ENCODE measurements at places on chromosomes 12 and 14.

- no peak for DNase-seq
Measured at GRCh38 chr12:113050795-113051194, 5.7 kb upstream of the DTX1 start.

GRCh38 chr14:68542346-68542745 is 250.5 kb downstream of the ZFP36L1 start:
- no peak for DNase-seq

- no peak for DNase-seq
Measured at GRCh38 chr12:185576-185955, 28.4 kb downstream of the SLC6A12 start.

- DNase-seq, result no peak
Measured at GRCh38 chr14:95577870-95578269, 43.0 kb downstream of the GLRX5 start.

DNA sequence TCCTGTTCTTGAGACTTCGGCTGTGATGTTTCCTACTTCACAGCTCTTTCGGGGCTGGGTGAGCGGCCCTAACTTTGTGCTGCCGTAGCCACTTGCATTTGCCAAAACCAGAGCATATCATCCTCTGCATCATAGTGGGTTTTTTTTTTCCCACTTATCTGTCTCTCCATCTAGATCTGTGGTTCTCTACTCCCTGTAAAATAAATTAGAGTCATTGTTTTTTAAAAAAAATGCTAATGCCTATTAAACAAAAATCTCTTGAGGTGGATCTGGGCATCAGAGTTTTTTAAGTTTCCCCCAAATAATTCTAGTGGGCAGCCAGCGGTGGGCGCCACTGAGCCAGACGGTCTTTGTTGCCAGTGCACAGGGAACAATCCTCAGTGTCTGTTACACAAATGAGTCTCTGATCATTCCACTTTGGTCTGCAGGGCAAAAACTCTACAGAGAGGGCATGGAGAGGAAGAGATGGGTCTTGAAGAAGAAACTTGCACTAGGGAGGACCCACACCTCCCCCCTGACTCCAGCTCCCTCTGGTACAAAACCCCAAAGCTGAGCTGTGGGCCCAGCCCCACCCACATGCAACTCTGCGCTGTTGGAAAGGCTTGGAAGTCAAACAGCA is 62.4 kb upstream of the BCL2L14 start:
- no peak for DNase-seq

- DNase-seq, result no peak
Measured at GRCh38 chr12:55631733-55632132, 5.0 kb upstream of the OR10P1 start.

- DNase-seq, result no peak
Measured at GRCh38 chr12:123319826-123320225, 44.8 kb downstream of the SBNO1 start.

DNA sequence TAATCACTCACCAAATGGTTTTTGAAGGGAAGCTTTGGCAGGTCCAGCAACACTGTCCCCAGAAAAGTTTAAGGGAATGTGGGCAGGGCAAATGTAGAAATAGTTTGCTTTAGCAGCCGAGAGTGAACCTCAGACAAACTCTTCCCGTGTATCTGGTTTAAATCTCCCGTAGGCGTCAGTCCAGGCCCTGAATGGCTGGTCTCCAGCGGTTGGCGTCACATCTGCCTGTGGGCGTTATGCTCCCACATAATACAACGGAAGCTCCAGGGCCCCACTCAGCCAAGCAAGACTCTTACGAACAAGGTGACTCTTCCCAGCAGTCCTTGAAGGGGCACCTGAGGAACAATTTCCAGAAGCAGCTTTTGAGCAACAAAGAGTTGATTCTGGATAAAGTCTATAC is 942 bp downstream of the ZC2HC1C start:
- no peak for DNase-seq

DNA sequence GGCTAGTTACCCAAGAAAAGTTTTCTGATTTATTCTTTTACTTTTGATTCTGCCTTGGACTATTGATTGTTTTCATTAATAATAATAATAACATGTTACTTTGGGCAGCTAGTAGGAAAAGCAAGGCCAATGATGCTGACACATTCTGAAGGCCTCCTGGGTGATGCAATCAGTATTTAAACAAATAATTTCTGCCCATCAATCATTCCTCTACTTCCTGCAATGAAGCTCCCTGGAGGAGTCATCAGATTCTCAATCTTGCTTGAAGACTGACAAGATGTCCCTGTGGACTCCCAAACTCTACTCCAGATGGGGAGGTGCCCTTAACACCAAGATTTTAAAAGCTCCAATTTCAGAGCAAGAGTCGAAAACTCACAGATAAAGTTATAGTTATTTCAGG is at the start of gene SPX:
Gene SPX, plus strand, starts transcription at position 244 of the 400 bp plus-strand sequence. CDS start 177 bp downstream, outside the sequence.
- no peak for DNase-seq

DNA sequence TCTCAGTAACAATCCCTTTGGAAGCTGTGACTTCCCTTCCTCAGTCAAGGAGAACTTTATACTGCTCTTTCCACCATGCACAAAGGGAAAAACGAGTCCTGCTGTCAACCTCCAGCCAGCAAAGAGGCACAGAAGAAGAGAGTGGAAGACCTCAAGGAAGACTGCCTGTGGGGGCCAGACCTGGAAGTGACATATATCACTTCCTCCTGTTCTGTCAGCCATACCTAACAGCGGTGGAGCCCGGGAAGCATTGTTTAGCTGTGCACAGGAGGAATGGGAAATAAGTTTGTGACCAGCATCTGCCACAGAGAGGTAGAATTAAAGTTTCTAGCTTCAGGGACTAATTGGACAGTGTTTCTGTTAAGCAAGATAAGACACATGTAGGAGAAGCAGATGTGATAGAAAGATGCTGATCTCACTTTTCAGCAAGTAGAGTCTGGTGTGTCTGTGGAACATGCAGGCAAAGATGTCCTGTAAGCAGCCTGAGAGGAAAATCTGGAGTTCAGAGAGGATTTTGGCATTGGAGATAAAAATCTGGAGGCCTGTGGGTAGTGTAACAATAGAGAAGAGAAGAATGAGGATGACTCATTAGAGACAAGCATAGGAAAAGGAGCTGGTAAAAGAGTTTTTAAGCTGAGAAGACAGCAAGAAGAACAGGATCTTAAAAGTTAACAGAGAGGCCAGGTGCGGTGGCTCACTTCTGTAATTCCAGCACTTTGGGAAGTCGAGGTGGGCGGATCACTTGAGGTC is 141.6 kb upstream of the CPSF6 start:
- DNase-seq, result no peak

GRCh38 chr14:36649872-36650650 is 11.6 kb upstream of the PAX9 start:
- DNase-seq, result no peak

GRCh38 chr14:86897224-86897623 is 1095.8 kb downstream of the GALC start:
- DNase-seq, result no peak

DNA sequence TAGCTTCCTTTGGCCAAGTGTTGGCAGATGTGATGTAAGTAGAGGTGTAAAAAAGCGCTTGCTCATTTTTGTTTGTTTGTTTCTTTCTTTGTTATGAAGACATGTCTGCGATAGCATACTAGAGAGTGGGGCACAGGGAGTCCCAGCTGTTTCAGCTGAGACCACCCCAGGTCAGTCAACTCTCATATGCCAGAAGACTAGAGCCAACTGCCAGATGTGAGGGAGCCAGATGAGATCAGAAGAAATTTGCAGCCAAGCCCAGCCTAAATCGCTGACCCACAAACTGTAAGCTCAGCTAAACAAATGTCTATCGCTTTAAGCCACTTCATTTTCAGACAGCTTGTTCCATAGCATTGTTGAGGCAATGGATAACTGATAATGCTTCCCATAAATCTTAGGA is 397.1 kb downstream of the APAF1 start:
- no peak for DNase-seq

GRCh38 chr12:94222351-94223084 is 74.1 kb downstream of the PLXNC1 start:
- DNase-seq, result no peak

DNA sequence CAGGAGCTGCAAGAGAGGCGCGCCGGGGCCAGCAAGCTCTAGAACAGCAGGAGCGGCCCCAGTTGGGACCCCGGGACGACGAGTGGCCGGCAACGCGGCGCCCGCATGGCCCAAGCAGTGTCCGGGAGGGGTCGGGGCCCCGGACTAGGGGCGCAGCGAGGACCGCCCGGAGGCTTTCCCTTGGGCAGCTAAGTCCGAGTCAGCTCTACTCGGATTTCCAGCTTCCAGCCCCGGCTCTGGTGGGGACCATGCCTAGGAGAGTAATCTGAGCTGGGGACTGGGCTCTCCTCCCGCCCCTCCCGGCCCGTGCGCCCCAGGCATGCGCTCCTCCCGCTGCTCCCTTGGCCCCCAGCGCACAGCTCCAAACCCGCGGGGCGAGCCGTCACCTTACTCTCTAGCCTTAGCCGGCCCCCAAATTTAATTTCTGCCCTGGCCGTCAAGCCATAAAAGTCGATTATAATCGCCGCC is 41.6 kb upstream of the CAPRIN2 start:
- no peak for DNase-seq

GRCh38 chr12:71371122-71371521 is 68.5 kb upstream of the LGR5 start:
- DNase-seq, result no peak

- DNase-seq, result peak; percentile 90
Measured at GRCh38 chr12:8697476-8698131, at the start of gene RIMKLB. Gene RIMKLB (plus strand): TSS chr12:8697991. CDS start chr12:8713867, 15,876 bp downstream.

DNA sequence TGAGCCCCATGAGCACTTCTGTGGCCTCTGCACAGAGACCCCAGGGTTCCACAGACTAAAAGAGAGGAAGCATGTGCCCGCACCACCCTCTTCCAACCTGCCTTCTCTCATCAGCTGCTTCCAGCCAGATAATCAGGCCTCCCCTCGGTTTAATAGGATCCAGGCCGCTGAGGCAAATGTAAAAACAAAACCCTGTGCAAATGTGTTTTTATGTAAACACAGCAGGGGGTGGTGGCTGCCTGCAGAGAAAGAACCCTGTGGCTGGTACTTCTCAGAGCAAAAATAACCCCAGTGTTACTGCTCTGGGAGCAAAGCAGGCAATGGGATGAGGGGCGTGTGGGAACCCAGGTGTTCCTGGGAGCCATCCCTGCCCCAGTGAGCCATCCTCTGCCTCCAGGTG is 46.2 kb downstream of the WSCD2 start:
- DNase-seq, result no peak

DNA sequence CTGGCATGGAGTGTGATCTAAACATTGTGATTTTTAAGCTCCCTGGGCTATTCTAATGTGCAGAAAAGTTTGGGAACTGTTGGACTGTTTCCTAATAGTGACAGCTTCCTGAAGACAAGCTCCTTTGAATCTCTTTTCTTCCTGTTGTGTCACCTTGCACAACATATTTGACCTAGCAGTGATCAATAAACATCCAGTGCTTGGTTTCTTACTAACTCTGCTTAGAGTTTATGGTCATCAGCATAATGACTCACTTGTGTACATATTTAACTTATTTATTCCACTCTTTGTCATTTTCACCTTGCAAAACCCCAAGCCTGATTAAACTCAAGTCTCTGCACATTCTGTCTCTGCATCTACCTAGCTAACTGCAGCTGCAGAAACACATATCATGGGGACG is 27.3 kb upstream of the TBC1D30 start:
- DNase-seq, result no peak

- peak; percentile 45 for DNase-seq
Measured at GRCh38 chr12:128852885-128853599, at the start of gene GLT1D1. Gene GLT1D1 (plus strand): TSS chr12:128853478. CDS start chr12:128853582, 104 bp downstream.

- DNase-seq, result no peak
Measured at GRCh38 chr14:93592786-93593185, 162.0 kb downstream of the UNC79 start.
